ENCODE measurements at places on chromosomes 7 and 10.

GRCh38 chr10:114304571-114305421, 65.7 kb downstream of the VWA2 start:
- DNase-seq, result no peak

GRCh38 chr10:33240931-33241330, 93.5 kb downstream of the NRP1 start:
- DNase-seq, result peak; percentile 57

DNA sequence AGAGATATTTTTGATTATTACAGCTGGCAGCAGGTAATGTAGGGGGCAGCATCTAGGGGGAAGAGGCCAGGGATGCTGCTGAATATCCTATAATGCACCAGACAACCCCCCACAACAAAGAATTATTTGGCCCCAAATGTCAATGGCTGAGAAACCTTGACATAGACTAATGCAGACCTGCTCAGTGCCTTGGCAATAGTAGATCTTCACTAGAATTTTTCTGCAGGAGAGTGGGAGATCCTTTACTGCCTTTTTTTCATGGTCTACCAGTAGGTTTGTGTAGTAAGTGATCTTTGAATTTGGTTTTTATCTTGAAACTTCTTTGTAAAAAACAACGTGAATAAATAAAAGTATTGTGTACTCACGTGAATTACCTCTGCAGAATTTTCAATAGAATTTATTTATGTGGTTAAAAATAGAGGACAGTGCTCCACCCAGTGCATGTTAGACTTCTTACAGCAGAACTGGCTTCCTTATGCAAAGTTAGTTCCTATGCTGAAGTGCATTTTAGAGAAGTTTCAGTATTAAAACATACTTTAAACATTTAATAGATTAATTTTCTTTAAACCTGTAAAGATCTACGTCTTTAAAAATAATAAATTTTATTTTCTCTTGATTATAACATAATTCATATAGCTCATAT, 199.6 kb upstream of the HDAC9 start:
- DNase-seq, result no peak

- no peak for DNase-seq
These were observed 201.6 kb downstream of the MBL2 start for GRCh38 chr10:52571018-52571417.

- peak; percentile 93 for DNase-seq
These were observed 238.5 kb upstream of the MAGI2 start for GRCh38 chr7:79692015-79692414.

DNA sequence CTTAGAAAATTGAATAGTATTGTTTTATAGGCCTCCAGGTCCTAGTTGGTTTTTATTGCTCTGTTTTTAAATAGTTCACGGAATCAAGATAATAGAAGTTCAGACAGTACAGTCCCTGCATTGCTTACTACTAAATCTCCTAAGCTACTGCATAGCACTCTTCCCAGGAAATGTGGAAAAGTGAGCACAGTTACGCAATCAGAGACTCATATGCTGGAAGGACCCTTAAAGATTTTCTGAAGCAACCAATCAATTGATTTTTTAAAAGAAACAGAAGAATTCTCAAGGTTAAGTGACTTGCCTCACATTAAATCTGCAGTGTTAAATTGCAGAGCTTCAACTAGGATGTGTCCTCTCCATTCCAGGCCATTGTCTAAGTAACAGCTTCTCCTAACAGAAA, 23.1 kb upstream of the DIP2C start:
- peak; percentile 22 for DNase-seq

DNA sequence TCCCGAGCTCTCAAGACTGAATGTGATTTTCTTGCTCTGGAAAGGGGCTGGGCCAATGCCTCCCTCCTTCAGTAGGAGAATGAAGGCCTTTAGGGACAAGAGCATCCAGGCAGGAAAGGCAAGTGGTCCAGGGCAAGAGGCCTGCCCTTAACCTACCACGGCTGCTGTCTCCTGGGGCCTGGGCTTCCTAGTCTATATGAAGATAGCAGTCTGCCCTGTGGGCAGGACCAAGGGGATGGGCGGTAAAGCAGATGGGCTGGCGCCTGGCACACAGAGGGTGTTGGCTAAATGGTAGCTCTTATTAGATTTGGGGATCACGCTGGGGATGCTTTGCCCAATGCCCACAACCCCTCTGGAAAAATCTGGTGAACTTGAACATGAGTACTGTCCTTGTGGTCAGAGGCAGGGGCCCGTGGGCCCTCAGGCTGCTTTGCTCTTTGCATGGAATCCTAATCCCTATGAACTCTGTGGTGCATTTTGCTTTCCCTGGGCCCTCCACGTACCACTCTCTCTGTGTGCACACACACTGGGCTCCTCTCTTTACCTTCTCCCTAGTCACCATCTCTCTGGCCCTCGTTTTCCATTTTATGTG, 20.3 kb downstream of the CHAT start:
- no peak for DNase-seq

- no peak for DNase-seq
These were observed 603.1 kb upstream of the LRRTM3 start for GRCh38 chr10:66322777-66323176.

GRCh38 chr7:47347816-47348385, 234.0 kb downstream of the TNS3 start:
- DNase-seq, result no peak

DNA sequence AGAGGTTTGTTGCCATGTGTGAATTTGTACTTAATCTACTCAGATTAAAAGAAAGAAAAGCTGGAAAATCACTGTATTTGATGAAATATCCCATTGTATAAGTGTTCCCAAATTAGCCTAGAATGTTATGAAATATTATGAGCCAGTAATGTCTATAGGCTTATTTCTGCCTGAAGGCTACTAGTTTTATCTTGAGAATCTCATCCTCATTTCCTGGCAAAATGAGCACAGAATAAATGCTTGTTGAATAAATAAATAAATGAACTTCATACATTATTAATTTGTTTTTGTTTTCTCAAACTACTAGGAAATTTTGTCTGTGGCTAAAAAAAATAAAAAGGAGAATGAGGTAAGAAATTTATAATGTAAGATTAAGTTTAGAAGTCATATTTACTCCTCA, 25.5 kb downstream of the HELLS start:
- peak; percentile 10 for DNase-seq

- no peak for DNase-seq
These were observed 493.6 kb downstream of the PTPRN2 start for GRCh38 chr7:158094046-158094445.

GRCh38 chr7:139842401-139843210, 13.5 kb downstream of the TBXAS1 start:
- DNase-seq, result peak; percentile 34

GRCh38 chr7:78510580-78511188, 712.1 kb downstream of the PHTF2 start:
- peak; percentile 34 for DNase-seq

DNA sequence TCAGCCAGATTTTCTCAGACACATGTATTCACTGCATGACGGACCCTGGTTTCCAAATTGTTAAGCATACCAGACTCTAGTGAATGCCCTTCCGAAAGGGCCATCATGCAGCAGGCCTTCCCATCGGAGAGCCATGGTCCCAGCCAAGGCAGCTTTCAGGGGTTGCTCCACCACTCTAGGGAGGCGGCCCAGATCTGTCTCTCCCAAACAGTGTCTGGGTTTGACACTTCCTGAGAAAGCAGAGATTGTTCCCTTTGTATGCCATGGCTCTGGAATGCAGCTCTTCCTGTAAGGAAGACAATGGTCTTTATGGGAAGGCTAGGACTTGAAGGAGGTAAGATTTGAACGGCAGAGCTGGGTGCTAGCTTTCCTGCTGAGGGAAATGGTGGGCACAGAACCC, 178.8 kb upstream of the BMPER start:
- no peak for DNase-seq

DNA sequence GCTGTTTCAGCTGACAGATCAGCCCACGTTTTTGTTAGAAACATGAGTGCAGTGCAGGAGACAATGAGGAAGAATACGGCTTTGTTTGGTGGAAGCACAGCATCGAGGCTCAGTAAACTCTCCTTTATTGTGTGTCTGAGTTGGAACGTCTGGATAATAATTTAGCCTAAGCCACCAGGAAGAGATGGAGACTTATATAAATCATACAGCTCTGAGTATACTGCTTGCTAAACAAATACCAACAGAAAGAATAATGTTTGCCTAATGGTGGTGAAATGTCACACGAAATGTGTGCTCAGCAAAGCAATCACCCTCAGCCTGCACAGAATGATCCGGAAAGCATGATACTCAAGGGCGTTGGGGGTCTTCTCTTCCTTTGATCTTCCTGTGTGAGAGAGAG, 664.1 kb upstream of the ADARB2 start:
- no peak for DNase-seq

GRCh38 chr10:44325157-44325556, 59.7 kb downstream of the CXCL12 start:
- no peak for DNase-seq

All from amniotic epithelial cell (primary cell).